Brain (organoid and tissue), 16 donors: ENCODE measurements at places on chromosomes 2 and 18. TPM values are rescaled to one million over a fixed set of nuclear protein-coding genes. Genes with fewer than 3 reads are reported as not detected.

Gene AMER3
- 5.7 TPM for polyA plus RNA-seq

- no peak for DNase-seq
Observed at GRCh38 chr2:105261061-105261460, 19.5 kb downstream of the GPR45 start.

GRCh38 chr2:74317701-74318100 is 25.5 kb downstream of the SLC4A5 start:
- no peak for DNase-seq

- DNase-seq: no peak
Observed at GRCh38 chr2:238488347-238488826, 61.7 kb downstream of the ASB1 start.

Gene HIBCH
- polyA plus RNA-seq: 12.4 TPM

Gene ACVR2A
- polyA plus RNA-seq: 3.5 TPM

DNA sequence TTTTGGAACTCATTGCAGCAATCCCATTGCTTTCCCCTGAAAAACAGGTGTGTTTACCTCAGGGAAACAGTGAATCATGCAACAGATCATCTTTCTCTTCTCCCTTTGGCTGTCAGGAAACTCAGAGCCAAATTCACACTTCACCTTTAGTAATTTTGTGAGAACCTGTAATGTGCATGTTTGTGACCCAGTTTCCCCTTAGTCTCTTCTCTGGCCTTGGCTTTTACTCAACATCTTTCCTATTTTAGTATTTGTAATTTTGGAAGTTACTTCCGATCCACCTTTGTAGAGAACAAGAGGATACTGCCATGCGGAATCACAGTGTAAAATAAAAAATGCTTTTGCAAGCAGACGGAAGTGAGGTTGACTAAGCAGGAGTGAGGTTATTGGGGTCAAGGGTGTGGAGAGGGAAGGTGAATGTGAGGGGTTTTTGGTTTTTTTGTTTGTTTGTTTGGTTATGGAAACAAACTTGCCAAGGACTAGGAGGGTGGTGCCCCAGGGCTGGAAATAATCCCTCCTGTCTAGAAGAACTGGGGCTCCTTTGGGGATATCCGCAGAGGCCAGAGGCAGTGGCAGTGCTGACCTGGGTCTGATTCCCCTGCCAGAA is 14.0 kb downstream of the ASPRV1 start:
- DNase-seq: no peak

Gene FAM110C
- polyA plus RNA-seq: 1.3 TPM

DNA sequence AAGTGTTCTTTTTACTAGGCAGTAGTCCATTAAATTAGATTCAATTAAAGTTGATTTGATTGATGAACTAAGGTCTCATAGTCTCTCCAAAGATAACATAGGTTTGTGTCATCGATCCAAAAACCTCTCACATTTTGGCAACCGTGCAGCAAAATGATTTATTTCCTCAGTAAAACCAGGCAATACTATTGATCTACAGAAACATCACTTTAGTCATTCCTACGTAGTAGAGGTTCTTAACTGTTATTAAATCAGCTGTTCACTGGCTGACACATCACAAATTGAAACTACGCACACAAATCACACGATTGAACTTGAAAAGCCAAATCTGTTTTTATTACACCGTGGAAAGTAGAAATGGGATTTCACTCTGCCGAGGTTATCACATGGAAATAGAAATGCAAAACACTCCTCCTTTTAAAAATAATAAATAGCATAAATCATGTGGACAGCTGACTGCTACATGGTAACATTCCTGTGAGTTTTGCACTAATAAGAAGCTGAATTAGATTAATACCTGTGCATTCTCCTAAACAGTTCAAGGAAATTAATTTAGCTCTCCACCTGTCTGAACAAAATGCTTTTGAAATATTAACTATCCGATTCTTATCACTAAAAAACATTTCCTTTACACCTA is 262.5 kb downstream of the CDH20 start:
- no peak for DNase-seq

- no peak for DNase-seq
Observed at GRCh38 chr18:5539391-5539790, 4.4 kb downstream of the EPB41L3 start.

- peak; percentile 80 for DNase-seq
Observed at GRCh38 chr2:3195641-3196476, 181.8 kb downstream of the EIPR1 start.

- DNase-seq: no peak
Observed at GRCh38 chr2:158011055-158011771, 90.5 kb upstream of the UPP2 start.

Gene GPAT2
- polyA plus RNA-seq: 1.5 TPM

Gene ID2
- polyA plus RNA-seq: 145 TPM

Gene TMBIM1
- polyA plus RNA-seq: 58.7 TPM

DNA sequence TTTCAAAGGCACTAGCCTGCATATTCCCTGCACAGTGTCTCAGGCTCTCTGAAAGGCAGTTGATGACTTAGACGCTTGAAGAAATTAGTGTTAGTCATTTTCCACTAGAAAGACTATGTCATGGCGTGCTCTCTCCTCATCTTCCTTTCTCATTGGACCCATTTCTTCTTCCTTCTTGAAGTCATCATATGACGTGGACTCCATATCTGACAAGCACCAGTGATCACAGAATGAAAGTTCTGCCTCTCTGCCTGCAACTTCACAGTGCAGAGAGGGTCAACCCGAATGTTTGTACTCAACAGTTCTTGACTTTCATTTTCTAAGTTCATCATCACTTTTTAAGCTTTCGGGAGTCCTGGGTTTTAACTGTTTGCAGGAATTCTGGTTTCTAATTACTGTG is 63.7 kb upstream of the CYRIA start:
- DNase-seq: no peak

DNA sequence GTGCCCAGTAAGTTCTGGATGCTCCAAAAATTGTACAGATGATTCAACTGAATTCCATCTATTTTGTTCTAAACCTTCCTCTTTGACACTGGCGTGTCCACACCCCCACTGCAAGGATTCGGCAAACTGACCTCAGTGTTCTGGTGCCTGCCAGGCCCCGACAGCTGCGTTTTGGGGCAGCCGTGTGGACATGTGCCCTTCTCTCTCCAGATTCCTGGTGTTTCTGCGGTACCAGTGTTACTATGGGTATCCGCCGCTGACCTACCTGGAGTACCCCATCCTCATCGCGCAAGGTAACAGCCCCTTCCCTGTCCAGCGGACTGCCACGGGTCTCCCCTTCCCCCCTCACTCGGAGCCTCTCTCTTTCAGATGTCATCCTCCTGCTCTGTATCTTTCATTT is 5.0 kb downstream of the SLC66A3 start:
- DNase-seq: no peak

Gene ZBTB7C
- 20.7 TPM for polyA plus RNA-seq

DNA sequence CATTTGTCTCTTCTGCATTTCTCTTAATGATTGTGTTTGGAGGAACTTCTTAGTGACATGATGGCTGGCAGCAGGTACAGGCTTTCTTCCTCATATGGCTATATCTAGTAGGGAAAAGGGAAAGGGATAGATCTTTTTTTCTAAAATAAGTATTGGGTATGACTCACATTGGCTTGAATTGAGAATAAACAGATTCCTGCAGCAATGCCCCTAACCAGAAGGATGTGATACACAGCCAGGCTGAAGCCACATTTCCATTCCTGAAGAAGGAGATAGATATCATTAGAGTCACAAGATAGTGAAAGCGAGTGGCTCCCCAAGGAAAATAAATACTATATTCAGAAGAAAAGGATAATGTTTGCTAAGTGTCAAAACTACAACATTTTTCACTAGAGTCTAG is 61.1 kb downstream of the VWC2L start:
- DNase-seq: no peak

DNA sequence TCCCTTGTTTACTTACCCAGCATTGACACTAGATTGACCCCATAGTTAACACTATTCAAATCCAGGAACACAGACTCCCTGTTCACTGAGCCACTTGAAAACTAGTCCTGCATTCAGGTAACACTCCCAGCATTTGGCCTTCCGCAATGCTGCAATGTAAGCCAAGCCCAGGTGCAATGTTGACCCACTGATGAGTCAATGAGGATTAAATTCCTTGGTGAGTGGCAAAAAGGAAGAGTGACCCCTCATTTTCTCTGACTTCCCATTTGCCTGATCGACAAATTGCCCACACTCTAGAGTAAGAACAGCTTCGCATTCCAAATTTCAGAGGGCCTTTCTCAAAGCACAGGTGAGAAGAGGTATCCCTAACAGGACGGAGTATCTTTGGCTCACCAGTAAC is 251.9 kb downstream of the FBXO15 start:
- DNase-seq: no peak

Gene ANKRD30BL
- polyA plus RNA-seq: not detected

Gene CHST10
- 15.6 TPM for polyA plus RNA-seq

DNA sequence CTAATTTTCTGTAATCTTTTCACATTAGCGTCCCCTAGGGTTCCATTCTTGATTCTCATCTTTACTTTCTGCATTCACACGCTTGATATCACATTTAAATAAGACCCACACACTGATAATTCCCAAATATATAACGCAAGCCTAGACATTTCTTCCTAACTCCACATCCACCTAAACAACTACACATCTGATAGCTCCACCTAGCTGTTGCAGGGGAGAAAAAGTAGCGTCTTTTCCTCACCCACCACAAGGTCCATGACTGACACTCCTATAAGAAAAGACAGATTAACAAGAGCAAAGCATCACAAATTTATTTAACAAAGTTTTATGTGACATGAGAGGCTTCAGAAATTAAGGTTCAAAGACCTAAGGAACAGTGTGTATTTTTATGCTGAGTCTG is 862.2 kb upstream of the DDX18 start:
- DNase-seq: no peak

DNA sequence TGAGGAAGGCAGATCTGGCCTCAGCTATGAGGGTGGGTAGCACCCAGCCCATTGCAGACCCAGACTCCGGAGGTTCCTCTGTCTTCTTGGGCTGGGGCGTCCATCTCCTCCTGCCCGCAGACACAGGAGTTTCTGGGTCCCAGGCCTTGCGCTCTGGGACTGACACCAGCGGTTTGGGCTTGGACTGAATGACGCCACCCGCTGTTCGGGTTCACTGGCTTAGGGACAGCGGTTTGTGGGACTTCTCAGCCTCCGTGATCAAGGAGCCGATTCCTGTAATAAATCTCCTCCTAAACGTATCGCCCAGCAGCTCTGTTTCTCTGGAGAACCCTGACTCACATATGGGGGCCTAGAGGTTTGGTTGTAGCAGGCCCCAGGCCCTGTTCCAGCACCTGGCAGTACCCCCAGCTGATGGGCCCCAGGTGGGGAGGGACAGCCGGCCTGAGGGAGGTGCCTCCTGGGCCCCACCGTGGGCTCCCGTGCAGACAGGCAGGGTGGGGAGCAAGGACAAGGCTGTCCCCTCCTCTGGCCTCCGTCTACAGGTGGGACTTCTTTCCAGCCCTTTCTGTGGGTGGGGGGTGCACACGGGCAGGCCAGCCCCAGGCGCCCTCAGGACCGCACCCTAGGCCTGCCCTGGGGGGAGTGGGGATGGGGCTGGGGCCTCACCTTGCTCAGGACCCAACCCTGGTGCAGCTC is 4.5 kb upstream of the AQP12A start:
- DNase-seq: no peak

Gene CPLX4
- polyA plus RNA-seq: not detected

DNA sequence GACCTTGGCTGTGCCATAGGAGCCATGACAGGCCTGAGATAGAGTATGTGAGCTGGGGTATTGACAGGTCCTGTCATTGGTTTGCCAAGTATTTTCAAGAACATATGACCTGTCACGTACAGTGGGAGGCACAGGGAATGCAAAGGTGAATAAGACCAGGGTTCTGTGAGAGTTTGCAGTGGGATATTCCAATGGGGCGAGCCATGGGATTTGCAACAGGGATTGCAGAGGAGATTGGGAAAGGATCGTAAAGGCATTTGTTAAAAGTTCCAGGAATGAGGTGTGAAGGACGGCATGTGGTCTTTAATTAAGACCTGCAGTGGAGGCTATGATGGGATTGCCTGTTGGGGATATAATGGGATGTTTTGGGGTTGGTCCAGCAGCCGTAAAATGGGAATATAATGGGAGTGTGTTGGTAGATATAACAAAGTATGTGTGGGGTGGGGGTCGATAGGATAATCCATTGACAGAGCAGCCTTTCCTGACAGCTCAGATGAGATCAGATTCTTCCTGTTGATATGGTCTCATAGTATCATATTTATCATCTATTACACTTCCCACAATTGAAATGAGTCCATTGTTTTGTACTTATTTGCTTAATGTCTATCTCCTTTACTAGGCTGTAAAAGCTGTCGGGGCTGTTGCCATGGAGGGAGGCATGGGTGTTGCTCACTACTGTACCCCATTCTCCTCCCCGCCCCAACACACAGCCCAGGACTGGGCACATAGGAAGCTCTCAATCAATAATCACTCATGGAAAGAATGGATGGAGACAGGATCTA is 38.1 kb downstream of the PKDCC start:
- DNase-seq: no peak

DNA sequence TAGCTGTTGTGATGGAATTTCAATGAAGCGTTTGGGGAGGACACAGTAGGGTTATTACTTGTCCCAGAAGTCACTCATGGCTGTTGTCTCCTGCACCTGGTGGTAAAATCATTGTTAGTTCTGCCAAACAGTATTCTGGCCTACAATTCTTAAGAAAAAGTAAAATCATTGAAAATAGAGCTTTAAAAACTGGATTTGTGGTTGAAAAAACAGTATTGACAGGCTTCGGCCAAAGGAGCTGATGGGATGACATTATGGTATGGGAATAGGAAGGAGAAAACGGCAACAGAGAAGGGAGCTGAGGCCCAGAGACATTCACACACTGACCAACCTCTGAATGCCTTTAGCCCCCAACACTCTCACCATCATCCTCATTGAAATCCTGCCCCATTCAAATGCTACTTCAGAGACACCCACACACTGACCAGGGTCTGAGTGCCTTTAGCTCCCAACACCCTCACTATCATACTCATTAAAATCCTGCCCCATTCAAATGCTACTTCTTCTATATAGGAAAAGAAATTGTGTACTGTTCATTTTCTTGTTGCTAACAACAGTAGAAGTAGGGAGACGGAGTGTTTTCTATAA is 114.1 kb upstream of the OSR1 start:
- no peak for DNase-seq

DNA sequence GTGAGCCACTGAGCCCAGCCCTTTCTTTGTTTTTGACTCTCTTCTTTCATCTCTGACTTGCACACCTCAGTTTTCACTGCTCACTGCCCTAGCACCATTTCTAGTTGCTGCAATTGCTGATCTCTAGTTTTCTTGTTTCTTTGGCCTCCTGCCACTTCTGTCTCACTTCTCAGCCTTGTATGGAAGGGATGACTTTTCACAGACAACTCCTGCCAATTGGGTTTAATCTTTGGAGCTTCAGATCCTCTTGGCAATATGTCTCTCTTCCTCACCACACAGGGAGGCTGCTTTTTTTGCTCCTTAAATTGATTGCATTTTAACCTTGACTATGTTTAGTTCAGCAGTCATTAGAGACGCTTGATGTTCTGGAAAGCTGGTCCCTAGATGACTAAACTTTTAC is 323.1 kb downstream of the CTNNA2 start:
- DNase-seq: no peak

DNA sequence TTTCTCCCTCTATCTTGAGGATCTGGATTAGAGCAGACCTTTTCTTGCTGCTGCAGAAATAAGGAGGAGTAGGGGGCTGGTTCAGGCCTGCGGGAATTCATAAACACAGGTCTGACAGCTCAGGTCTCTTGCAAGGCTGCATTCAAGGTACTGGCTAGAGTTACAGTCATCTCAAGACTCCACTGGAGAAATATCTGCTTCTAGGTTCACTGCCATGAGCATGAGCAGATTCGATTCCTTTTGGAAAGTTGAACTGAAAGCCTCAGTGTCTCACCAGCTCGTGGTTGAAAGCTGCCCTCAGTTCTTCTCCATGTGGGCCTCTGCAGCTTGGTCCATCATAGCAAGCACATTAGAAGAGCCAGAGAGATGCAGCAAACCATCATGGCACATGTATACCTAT is 124.4 kb upstream of the SETBP1 start:
- no peak for DNase-seq
